ENCODE measurements at places on chromosomes 12 and 14.

- DNase-seq, result no peak
Measured at GRCh38 chr12:109222496-109222895, 86.6 kb downstream of the FOXN4 start.

DNA sequence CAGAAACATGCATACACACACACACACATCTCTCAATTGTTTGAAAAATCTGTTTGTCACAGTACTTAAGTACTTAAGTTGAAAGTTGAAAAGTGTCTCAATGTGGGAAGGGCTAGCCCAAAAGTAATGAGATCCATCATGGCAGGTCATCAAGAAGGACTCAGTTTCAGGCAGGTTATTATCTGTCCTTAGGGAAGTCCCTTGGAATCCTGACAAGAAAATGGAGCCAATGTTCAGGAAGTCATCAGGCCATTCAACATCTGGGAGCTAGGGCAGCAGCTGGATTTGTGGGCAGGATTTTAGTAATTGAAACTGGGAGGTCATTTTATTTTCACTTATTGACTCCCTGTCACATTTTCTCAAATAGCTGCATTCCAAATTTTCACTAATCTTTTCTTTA, 56.0 kb downstream of the MSRB3 start:
- no peak for DNase-seq

- DNase-seq, result no peak
Measured at GRCh38 chr12:89874146-89874545, 165.5 kb upstream of the ATP2B1 start.

DNA sequence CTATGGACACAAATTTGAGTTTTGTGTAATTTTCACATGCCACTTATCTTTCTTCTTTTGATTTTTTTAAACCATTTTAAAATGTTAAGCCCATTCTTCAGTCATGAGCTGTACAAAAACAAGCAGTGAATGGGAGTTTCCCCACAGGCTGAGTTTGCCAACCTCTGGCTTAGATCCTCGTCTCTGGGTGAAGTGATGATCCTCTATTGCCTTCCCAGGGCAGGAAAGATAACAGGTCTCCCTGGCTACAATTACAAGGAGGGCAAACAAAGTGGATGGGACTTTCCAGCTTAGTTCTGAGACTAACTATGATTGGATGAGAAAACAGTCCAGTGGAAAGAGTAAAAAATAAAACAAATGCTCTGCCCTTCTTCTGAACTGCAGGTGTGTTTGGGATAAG, 203.7 kb downstream of the SPTSSA start:
- no peak for DNase-seq

- no peak for DNase-seq
Measured at GRCh38 chr12:2677142-2677880, 117.5 kb upstream of the FKBP4 start.

All from NCI-H526 (cell line).